H54 (cell line): ENCODE measurements at places on chromosomes 12 and 14.

DNA sequence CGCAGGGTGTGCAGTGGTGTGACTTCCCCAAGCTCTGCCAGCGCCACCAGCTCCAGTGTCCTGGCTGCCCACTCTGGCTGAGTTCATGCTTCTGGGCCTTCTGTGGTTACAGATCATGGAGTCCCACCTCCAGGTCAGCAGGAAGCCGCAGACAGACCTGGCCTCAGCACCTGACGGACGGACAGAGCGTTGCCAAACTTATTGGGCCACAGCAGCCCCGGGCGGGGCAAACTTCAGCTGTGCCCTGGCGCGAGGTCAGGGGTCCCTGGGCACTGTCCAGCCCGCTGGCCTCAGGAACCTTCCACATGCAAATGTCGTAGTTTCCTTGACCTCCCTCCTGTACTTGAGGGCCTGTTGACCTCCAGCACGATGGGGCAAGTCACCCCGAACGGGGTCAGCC, 11.2 kb downstream of the GPR132 start:
- no peak for DNase-seq

DNA sequence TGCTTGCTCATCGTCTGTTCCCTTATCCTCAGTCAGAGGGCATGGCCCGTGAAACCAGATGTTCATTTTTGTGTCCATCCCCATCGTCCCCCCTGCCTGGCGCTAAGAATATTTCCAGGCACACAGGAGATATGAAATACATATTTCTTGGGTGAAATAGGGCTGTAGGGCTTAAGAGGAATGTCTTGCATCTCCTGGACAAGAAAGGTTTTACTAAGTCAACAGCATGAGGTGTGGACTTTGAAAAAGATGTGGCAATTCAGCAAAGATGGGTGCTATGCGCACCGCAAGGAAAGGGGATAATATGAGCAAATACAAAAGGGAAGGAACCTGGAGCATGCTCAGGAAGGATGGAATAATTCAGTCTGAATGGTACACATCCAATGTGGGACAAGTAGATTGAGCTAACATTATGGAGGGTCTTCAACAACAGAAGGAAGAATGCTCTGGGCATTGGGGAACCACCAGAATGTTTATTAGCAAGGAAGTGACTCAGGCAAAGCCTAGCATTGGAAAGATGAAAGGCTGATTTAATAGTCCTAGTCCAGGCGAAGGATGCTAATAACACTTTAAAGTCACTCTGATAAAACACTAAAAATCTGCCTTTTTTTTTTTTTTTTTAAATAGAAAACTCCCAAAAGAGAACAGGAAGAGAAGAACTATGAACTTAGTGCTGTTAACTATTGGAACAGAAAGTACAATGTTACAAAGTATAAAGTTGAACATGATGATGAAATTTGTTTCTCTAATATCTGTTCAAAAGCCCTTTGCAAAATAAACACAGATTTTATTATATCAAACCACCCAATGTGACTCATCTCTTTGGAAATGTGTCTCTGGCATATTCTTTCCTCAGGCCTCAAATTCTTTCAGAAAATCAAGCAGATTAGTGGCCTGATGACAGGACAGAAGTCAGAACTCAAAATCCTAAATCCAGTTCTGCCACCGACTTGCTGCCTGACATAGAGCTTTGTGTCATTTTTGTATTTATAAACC, 449.5 kb downstream of the BCAT1 start:
- DNase-seq, result no peak

DNA sequence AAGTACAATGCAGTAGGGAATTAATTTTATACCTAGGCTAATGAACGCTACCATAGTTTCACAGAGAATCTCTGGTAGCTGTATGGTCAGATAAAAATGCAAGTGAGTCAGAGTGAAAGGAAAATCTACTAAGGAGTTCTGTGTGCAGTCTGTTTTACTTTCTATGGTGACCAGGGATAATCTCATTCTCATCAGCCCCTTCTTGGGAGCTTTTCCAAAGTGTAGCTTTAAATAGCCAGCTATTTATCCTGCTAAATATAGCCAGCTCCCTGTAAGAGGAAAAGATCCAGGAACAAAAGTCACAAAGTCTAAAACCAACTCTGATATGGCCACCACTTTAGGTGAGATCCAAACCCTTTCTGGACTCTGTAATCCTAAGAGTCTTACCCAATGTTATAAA, 75.5 kb downstream of the TMEM116 start:
- DNase-seq, result no peak

GRCh38 chr12:50201987-50202521, 34.9 kb upstream of the CERS5 start:
- DNase-seq, result peak; percentile 51

DNA sequence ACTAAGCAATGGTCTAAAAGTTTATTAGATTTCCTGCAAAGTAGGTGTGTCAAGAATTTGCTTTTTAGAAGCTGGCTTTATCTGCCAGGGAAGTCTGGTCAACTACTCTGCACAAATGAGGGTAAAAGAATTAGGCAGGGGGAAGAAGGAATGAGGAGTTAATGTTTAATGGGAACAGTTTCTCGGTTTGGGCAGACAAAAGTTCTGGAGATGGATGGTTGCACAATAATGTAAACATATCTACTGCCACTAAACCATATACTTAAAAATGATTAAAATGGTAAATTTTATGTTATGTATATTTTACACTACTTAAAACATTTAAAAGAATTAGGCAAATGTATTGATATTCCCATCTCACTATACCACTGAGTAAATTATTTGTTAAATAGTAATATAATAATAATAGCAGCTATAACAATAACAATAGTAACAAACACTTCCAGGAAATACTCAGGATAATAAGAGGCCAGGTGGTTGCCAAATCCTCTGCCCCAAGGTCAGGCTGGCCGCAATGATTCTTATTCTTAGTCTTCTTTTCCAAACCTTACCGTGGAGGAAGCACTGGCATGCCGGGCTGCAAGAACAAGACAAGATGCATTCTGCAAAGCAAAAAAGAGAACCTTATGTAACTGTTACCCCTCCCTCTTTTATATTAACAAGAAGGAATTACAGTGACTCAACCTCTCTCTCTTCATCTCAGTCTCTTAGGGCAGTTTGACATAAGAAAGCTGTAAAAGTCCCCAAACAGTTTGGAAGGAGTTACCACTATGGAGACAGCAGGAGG, 13.9 kb downstream of the CS start:
- DNase-seq, result no peak

- DNase-seq, result no peak
These were observed 414.9 kb downstream of the APAF1 start for GRCh38 chr12:99059824-99060511.
